DMS79 (cell line): ENCODE measurements at places on chromosomes 5 and 9.
A peak's percentile ranks its signal among the peaks of the same experiment; 100 is the strongest.

DNA sequence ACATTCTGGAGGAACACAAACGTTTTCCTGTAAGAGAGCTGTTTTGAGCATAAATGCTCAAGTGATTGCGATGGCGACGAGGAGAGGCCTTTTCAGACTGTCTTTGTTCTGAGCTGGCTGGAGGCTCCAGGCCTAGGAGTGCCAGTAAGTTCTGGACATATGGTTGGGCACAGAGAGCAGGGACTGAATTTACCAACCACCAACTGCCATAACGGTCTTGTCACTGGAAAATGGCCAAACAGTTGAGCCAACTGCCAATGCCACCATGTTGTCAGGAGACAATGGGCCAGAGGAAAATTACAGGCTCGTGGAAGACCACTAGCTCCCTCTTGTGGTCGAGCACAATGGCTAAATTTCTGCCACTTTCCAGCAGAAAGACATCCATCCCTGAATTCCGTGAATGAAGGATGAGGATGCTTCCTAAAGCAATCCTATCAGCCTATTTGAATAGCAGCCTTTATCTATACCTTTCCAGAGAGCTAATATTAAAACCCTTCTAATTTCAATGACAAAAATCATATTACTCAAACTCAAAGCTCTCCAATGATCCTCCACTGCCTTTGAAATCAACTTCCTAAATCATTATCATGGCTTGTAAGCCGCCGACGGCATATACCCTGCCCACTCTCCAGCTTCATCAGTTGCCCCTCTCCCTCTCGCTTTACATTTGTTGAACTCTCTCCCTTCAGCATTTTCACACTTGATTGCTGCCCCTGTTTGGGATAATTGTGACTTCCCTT is 66.9 kb upstream of the GLIS3 start:
- no peak for DNase-seq

DNA sequence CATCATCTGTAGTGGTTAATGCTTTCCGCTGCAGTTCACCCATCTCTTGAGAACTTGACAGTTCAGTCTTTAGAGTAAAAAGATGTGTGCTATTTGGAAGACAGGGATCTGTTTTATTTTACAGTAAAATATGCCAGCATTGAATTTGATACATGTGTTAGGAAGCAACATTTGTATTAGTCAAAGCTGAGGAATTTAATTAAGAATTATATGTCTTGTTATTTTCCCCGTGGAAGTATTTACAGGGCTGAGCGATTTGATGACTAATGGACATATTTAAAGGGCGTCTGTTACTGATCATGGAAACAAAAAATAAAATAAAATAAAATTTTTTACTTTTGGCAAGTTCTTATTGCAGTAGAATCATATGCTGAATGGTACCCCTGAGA is 101.3 kb downstream of the PAM start:
- no peak for DNase-seq

DNA sequence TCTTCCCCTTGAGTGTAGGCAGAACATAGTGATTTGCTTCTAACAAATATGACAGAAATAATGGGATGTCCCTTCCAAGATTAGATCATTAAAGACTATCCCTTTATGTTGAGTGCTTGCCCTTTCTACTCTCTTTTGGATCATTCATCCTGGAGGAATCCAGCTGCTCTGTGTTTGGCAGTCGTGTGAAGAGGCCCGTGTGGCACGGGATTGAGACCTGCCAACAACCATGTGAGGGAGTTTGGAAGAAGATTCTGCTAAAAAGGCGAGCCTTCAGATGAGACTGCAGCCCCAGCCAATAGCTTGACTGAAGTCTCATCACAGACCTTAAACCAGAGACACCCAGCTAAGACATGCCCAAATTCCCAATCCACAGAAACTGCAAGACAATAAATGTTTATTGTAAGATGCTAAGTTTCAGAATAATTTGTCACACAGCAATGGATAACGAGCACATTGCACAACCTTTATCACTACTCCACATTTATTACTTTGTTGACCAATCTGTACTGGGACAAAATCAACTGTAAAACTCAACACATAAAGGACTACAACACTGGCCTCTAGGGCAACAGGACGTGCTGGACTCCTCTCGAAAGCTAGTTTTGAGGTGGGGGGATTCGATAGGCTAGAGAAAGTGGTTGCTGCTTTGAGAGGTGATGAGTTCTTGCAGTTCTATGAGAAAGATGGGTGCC is 42.8 kb downstream of the ANGPTL2 start:
- DNase-seq, result no peak

GRCh38 chr9:116223926-116224325 is 70.3 kb downstream of the PAPPA start:
- DNase-seq, result no peak

- DNase-seq, result no peak
These were observed 198.2 kb downstream of the GLIS3 start for GRCh38 chr9:4101667-4102066.

GRCh38 chr5:74895906-74896305 is 29.7 kb upstream of the FAM169A start:
- DNase-seq, result peak; percentile 51

- DNase-seq, result no peak
These were observed 18.8 kb downstream of the NUP214 start for GRCh38 chr9:131144201-131144600.

GRCh38 chr9:14706530-14707140 is 13.4 kb upstream of the ZDHHC21 start:
- no peak for DNase-seq

DNA sequence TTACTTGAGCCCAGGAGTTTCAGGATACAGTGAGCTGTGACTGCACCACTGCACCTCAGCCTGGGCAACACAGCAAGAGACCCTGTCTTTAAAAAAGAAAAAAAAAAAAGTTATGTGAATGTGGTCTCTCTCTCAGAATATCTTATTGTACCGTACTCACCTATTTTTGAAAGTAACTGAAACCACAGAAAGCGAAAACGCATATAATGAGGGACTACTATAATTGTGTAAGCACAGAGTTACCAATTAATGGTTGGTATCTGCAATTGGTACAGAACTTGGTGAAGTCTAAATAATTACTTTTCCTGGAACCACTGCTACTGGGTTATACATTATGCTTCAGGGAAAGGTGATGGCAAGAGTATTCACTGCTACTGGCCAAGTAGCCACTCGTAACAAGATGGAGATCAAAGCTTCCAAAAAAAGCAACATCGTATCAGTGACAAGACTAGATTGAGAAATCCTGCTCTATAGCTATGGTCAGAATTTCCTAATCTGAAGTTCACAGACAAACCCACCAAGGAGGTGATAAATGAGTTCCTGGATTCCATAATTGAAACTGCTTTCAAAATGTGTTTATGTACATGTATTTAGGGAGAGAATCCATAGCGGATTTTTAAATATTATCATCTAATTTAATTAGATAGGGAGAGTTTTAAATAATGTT is 82.7 kb downstream of the NR6A1 start:
- DNase-seq, result no peak

DNA sequence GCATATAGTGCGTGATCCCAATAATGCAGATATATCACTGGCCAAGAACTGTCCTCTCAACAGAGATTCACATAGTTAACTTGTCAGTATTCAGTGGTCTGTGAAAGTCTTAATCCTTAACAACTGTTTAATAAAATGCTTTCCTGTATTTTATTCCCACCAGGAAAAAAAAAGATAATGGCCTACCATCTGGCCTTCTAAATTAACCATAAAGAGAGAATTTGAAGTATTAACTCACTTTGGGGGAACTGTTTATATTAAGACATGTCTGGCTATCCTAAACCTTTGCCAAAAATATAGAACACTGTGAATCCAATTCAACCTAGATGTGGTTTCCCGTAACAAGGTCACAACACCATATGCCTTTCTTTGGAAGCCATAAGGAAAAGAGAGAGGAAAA is 818 bp upstream of the FREM1 start:
- no peak for DNase-seq

- DNase-seq, result no peak
These were observed 722.2 kb upstream of the PTPRD start for GRCh38 chr9:11335011-11335410.

DNA sequence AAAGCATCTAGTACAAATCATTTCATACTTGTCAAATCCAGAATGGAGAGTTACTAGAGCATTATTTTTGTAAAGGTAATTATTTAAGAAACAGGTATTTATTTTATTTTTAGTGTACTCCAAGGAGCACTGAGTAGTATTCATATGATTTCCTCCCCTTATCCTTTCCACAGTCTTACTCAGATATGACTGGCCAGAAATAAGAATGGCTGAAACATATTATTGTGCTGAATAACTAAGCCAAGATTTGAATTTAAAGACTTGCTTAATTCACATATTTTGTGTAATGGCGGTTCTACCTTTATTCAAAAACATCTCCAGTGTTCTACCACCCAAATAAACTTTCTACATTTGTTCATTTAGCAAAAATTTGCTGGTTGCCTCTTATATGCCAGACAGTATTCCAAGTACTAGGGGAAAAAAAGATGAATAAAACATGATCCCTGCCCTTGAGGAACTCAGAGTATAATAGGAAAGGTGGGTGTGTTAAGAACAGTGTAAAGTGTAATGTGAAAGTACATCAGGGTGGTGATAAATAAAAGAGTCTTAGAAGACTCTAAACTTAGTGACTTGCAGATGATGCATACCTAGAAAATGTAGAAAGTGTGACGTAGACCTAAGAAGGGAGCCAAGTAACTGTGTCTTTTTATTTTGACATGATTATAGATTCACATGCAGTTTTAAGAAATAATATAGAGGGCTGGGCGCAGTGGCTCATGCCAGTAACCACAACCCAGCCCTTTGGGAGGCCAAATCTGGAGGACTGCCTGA is 110.4 kb upstream of the GRHPR start:
- DNase-seq, result no peak

- DNase-seq, result no peak
These were observed 65.2 kb downstream of the MSX2 start for GRCh38 chr5:174789596-174789995.

DNA sequence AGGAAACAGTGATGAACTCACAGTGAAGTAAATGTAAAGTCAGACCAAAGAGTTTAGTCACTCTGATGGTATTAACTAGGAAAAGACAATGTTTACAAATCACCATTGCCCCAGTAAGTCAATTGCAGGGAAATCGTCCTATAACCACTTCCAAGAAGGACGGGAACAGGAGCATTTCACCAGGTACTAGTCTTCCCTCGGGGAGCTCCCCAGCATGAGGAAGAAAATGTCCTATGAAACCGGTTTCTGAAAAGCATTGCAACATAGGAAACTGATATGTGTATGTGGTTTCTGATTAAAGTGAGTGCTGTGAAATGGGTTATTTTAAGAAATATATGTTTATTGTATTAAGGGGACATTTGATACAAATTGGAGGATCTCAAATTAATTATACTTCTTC is 626.7 kb upstream of the ADAMTS16 start:
- DNase-seq, result no peak

DNA sequence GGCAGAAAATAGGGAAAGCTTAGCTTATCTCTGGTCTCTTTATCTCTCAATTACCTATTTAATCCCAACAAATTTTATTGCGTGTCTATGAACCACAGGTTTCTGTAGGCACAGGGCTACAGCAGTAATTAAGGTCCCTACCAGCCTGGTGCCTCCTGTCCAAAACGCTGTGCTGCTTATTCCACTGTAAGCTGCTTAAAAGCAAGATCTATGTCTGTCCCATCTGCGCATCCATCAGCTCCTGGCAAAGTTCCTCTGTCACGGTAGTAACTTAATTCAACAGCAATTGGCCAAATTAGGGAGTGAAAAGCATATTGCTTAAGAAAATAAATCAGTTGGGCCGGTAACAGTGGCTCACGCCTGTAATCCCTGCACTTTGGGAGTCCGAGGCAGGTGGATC is 235.8 kb upstream of the VLDLR start:
- DNase-seq, result no peak

DNA sequence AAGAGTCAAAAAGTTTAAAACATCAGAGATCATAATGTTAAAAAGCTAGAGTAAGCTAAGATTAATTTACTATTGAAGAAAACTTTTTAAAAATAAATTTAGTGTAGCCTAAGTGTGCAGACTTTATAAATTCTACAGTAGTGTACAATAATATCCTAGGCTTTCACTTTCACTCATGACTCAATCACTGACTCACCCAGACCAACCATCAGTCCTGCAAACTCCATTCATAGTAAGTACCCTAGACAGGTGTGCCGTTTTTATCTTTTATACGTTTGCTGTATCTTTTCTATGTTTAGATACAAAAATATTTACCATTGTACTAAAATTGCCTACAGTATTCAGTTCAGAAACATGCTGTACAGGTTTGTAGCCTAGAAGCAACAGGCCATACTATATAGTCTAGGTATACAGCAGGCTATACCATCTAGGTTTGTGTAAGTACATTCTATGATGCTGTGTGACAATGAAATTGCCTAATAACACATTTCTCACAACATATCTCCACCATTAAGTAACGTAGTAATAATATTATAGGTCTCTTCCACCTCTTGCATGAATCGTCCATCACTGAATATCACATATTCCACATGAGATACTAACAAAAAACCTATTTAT is 59.2 kb downstream of the MEGF9 start:
- DNase-seq, result no peak

DNA sequence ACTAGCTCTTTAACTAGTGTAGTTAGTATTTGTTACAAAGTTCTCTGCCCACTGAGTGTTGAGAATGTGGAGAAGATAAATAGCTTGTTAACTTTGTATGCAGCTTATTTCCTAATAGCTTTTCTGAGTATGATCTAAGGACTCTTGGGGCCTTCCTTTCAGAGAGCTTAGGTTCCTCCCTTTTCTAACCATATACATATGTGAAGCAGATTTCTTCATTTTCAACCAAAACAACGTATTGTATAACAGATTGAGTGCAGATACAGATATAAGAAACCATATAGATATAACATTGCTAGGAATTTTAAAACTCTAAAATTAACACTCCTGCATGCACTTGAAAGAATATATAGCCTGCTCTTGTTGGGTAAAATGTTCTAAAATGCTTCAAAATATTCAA is 70.4 kb downstream of the SCAMP1 start:
- DNase-seq, result no peak

DNA sequence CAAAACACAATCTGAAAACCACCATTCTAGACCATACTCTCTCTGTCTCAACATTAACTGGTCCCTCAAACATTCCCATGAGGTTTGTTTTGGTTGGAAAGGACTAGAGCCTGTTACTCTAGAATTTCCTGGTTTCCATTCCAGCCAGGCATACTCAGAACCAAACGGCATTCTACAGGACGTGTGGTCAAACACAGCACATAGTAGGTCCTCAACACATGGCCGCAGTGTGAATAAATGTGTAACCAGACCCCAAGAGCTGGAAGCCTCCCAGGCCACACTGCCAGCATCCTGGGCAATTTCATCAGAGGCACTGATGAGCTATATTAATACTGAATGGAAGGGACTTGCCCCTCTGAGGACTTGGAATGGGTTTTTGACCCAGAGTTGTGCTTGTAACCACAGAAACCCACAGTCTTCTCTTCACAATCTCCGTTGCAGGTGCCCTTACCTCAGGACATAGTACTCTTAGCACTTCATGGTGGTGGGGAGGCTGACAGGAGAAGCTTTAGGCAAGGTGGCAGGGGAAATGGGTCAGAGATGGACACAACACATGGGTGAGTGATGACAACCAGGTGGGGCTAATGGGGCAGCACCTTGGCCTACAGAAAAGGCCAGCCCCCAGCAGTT is 66.0 kb downstream of the ZNF366 start:
- DNase-seq, result no peak
